Stimulated activated CD8-positive, alpha-beta memory T cell treated with anti-CD3 and anti-CD28 coated beads, Interleukin-12 subunit alpha, Interleukin-12 subunit beta, amount 100 ng/mL, for 4 hours (primary cell): ENCODE measurements at places on chromosomes 6 and 20.

DNA sequence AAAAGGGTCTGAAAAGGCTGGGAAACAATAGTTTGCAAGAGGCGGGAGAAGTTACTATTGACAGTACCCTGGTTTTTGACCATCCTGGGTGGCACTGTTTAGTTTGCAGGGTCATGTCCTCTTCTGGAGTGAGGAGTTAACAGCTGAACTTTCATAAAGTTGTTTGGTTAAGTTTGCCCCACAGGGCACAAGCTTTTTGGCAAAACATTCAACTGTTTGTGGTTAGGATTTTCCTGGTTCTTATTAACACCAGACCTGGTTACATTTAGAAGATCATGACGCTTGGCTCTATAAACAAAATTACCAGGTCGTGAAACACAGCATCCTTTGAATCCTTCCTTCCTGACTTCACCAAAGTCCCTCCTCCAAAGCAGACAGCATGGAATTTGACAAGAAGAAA, 106.1 kb downstream of the RIN2 start:
- no peak for DNase-seq

DNA sequence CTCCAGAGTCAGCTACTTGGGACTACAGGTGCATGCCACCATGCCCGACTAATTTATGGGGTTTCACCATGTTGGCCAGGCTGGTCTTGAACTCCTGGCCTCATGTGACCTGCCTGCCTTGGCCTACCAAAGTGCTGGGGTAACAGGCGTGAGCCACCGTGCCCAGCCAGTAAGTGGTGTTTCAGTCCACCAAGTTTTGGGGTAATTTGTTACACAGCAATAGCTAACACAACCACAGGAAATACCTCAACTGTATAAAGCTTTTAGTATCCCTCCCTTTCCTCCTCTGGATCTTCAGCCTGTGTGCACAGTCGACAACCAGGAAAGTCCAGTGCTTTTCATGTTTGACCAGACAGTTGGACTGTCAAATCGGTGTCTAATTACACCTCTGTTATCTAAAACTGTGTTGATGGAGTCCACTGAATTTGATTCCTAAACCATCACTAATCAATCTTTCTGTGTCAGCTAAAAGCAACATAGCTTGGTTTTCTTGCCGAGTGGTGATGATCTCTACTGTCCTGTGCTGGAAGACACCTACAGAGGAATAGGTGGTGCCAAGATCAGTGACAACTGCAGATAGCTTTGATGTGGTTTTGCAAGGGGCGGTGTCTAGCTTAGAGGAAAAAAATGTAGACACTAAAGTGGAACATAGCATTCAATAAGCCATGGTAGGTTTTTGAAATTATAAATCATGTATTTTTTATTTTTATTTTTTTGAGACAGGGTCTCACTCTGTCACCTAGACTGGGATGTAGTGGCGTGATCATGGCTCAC, 22.2 kb upstream of the ZBTB2 start:
- peak; percentile 12 for DNase-seq

- DNase-seq = no peak
Observed at GRCh38 chr6:71211799-71212198, 76.8 kb upstream of the OGFRL1 start.

- no peak for DNase-seq
Observed at GRCh38 chr20:20677186-20677585, 35.3 kb downstream of the RALGAPA2 start.

GRCh38 chr6:41318261-41318653, 17.2 kb upstream of the NCR2 start:
- no peak for DNase-seq

- no peak for DNase-seq
Observed at GRCh38 chr6:71468841-71469700, 180.5 kb downstream of the OGFRL1 start.

GRCh38 chr20:17179840-17180239, 47.0 kb upstream of the PCSK2 start:
- no peak for DNase-seq

GRCh38 chr20:14611479-14611878, 274.1 kb upstream of the FLRT3 start:
- no peak for DNase-seq

GRCh38 chr6:424741-425417, 33.3 kb downstream of the IRF4 start:
- DNase-seq = no peak

DNA sequence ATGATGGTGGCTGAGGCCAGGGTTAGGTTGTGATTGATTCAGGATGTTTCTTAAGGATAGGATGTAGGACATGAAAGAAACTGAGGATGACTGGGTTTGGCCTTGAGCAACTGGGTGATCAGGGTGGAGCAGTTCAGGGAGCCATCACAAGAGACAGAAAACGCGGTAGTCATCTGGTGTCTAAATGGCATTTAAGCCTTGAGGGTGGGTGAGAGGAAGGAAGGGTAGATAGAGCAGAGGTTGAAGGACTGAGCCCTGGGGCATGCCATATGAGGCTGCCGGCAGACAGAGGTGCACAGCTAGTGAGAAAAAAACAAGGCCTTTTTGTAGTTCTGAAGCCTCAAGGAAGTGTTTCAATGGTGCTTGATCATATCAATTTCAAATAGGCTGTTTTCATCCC, 1.9 kb downstream of the POU5F1 start:
- no peak for DNase-seq

- DNase-seq = no peak
Observed at GRCh38 chr6:306641-307061, 14.4 kb downstream of the DUSP22 start.
